ENCODE measurements at places on chromosomes 16 and 17.

GRCh38 chr17:77125432-77125901 lies 15.3 kb upstream of the SEC14L1 start:
- DNase-seq, result no peak

DNA sequence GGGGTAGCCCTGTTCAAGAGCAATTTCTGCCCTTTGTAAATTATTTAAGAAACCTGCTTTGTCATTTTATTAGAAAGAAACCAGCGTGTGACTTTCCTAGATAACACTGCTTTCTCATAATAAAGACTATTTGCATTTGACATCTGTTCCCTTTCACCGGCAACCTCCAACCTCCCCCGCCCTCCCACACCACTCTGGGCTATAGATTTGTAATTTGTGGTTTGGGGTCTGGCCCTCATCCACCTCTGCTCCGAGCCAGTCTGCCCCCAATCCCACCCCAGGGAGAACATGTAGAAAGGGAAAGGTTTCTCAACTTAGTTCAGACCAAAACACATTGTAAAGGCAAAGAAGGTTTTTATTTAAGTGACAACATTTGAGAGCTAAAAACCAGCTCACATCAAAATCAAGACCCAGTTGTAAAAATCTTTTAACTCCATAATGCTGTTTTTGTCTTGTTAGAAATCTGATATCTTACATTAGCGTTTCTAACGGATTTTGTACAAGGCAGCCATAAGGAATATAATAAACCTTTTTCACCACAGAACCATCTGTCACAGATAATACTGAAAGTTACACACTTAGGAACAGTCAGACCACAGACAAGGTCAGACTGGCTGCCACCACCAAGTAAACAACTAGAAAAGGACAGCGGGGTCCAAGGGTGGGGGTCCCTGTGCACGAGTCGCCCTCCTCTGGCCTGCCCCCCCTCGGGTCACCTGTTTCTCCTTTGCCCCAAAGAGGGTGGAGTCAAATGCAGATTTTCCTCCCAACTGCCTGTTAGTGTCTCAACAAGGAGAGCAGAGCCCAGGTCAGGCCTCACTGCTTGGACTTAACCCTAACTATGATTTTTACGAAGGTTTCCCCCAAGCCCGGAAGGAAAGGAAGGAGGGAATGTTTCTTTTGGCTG lies 6.9 kb downstream of the PIMREG start:
- no peak for DNase-seq

- DNase-seq, result no peak
These were observed 45.1 kb downstream of the MYH11 start for GRCh38 chr16:15811481-15812400.

DNA sequence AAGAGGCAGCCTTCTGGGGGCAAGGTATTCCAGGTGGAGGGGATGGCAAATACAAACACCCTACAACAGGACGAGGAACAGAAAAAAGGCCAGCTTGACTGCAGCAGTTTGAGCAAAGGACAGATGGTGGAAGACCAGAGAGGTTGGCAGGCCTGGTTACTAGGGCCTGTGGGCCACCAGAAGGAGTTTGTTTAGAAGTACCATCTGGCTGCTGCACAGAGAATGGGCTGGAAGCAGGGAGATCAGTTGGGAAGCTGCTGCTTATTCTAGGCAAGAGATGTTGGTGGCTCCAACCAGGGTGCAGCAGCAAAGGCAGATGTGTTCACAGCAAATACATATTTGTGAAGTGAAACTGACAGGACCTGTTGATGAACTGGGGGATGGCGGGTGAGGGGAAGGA lies 2.9 kb upstream of the YPEL2 start:
- DNase-seq, result no peak

DNA sequence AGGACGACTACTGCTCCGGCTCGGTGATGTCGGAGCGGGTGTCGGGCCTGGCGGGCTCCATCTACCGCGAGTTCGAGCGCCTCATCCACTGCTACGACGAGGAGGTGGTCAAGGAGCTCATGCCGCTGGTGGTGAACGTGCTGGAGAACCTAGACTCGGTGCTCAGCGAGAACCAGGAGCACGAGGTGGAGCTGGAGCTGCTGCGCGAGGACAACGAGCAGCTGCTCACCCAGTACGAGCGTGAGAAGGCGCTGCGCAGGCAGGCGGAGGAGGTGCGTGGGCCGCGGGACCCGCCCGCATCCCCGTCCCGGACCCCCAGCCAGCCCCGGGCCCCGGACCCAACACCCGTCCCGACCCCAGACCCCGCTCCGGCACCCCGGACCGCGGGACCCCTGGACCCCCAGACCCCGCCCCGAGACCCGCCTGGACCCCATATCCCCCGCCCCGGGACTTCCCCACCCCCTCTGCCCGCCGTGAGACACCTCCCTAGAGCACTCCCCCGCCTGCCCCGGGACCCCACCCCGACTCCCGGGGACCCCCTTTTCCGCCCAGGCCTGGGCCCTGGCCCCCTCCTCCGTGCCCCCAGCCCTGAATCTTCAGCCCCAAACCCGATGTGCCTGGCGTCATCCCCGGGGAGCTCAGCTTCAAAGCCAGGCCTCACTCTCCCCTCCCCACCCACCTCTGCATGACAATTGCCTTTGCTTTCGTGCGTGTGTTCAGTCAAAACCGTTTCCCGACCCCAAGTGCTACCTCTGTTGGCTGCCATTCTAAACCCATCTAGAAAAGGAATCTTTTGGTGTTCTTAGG lies 594 bp downstream of the MAPK8IP3 start:
- DNase-seq, result no peak

DNA sequence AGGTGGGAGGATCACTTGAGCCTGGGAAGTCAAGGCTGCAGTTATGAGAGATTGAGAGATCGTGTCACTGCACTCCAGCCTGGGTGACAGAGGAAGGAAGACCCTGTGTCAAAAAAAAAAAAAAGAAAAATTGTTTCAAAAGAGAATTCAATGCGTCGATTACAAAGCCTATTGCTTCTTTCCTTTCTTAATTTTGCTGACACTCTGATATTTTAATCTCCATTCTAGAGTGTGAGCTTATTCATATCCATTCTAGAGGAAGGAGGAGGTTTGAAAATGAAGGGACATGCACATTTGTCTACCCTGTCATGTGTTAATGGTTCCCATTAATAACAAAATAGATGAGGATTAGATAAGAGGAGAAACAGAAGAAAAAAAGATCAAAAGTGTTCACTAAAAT lies 63.1 kb downstream of the PCTP start:
- no peak for DNase-seq

DNA sequence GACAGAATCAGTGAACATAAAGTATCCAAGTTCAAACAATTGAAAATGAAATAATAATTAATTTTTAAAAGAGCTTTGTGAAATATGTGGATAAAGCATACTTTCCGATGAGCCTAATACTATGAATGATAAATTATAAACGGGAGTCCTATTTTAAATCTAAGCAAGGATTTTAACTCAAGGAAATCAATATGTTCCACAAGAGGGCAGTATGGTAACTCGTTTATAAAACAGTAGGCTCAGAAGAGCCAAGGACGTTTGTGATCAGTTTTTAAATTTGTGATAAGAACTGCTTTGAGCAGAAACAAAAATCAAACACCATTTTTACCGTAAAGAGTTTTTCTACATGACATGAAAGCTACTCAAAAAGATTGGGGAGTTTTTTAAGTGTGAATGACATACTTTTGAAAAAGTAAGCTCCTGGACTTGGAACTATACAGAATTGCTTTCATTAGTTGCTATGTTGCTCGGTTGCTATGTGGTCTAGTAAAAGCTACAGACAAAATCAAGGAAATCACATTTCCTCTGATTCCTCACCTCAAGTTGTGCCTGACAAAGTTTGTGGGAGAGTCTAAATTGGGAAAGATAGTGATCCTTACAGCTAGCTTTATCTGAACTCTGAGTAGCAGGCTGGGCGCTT lies 11.8 kb upstream of the TEKT1 start:
- no peak for DNase-seq

- no peak for DNase-seq
These were observed 81.4 kb downstream of the XYLT1 start for GRCh38 chr16:17389384-17389783.

- DNase-seq, result no peak
These were observed 7.4 kb upstream of the HSD17B2 start for GRCh38 chr16:82027629-82028064.

Data from renal cortex interstitium (tissue), 15 donors.